ENCODE measurements at places on chromosomes 5 and 9.

DNA sequence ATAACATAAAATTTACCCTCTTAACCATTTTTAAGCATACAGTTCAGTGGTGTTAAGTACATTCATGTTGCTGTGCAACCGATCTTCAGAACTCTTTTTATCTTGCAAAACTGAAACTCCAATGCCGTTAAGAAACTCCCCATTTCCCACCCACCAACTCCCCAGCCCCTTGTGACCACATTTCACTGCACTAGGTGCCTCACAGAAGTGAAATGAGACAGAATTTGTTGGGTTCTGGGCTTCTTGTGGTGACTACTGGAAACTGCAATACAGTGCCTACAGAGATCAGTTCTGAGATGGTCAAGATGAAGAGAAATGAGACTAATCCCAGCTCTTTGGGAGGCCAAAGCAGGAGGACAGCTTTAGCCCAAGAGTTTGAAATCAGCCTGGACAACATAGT, 202.1 kb upstream of the SLC30A5 start:
- DNase-seq: no peak

- no peak for DNase-seq
Measured at GRCh38 chr5:116358911-116359418, 215.7 kb downstream of the SEMA6A start.

- no peak for DNase-seq
Measured at GRCh38 chr5:139043157-139043905, 154.8 kb downstream of the SIL1 start.

- no peak for DNase-seq
Measured at GRCh38 chr5:117954331-117954730, 1034.0 kb downstream of the DTWD2 start.

DNA sequence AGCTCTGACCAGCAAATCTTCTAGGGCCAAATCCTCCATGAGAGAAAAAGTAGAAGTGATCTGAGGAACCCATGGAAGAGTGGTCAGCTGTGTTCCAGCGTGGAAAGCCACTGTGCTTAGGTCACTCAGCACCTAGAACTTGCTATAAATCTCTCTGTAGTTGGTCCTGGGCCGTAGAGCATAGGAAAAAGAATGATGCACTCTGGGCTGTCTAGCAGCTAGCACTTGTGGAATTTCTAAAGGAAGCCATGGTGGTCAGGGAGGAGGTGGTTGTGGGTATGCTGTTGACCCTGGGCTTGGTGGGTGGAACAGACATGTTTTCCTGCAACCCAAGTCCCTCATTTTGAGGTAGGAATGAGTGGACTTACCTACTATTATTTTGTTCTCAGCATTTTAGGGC, 48.1 kb downstream of the GGTA1 start:
- no peak for DNase-seq

DNA sequence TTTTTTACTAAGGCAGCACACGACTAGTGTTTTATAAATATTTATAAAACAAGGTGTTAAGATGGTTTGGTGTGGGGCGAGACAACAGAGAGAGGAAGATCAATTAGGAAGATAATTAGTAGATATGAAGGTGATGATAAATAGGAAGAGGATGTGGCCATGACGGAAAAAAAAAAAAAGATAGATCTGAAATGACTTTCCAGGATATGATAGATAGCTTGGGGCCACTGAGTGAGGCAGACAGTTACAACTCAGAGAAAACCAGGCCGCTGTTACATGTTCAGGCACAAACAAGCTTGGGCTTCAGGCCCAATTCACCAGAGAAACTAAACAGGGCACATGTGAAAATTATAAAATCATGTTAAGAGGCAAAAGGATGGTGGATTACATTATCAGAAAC, 43.2 kb downstream of the KIAA0825 start:
- no peak for DNase-seq

DNA sequence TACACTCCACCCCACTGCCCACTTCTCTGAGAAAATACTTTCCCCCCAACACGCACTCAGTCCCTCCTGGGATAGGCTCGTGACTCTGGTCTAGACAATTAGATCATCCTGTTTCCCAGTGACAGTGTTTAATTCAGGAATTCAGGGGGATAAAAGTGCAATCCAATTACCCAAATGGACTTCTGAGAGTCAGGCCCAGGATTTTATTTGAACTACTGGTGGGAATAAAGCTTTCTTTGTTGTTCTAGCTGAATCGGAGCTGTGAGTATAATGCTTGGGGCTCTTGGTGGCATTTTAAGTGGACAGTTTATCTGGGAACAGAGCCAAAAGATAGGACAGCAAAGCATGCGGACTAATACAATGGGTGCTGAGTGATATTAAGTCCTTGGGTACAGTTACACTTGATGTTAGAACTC, 683.3 kb downstream of the MAT2B start:
- peak; percentile 10 for DNase-seq

- no peak for DNase-seq
Measured at GRCh38 chr5:91219091-91219802, 163.9 kb downstream of the ARRDC3 start.

DNA sequence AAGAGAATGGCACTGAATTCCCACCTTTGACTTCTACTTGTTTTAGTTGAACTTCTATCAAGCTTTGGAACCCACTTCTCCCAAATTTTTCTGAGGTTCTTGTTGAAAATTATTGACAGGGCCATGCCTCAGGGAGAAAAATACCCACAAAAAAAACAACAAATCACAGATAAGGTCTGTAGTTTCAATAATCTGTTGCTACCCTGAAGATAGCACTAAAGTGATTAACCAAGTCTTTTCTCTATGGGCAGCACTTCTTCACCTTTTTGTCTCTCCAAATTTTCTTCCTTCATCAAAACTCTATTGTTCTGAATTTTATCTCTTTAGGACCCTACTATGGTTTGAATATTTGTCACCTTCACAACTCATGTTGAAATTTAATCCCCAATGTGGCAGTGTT, 154.3 kb upstream of the FGF10 start:
- no peak for DNase-seq

DNA sequence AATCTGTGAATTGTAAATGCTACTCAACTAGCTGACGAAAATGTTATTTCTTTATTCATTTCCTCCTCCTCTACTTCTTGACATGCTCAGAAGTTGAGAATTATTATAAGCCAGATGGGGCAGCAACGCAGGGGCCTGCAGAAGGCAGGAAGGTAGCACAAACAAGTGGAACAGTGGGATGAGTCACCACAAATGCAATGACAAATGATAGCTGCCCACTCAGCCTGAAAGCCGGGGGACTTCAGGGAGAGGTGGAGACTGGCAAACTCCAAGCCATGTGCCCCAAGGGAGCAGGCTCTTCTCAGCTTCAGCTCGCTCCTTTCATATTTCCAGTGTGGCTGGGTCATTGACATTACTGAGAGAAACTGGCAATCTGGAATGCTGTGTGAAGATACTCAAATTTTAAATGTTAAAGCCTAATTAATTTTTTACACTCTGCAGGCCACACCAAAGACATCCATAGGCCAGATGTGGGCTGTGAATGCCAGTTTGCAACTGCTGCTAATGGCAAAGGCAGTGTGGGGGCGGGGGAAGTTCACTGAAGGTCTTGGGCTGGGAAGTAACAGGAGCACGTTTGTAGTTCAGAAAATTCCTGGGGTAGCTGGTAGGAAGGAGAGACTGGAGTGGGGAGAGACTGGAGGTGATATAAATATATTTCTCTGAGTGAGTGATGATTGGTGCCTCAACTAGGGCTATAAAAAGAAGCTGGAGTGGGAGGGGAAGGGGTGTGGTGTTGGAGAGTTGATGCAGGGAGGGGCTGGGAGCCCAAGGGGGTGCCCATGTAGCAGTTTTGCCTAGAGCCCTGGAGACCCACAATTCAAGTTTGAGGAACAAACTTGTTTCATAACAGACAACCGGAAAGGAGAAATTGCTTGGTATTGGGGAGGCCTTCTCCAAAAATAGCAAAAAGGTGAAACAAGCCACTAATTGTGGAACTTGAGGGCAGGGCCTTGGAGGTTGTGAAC, 20.8 kb upstream of the ADRB2 start:
- peak; percentile 43 for DNase-seq

DNA sequence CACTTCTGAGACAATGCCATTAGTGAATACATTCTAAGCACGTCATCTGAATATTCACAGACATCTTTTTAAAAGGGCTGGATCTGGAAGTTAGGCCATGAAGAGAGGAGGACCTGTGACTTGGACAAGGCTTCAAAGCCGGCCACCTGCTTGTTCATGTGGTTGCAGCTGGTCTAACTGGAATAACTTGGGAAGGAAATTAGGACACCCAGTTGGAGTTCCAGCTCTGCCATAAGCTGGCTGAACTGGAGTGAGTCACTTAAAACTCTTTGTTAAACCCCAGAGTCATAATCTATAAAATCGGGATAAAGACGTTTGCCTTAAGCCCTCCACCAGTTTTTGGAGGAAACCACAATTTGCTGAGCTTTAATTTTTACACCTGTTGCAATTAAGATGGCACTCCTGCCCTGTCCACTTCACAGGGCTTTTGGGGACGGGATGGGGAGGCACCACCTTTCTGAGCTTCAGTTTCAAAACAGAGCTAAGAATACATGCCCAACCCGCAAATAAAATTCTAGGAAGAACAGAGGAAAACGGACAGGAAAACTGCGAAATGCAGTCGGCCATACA, 536 bp upstream of the STX17 start:
- DNase-seq: no peak

- no peak for DNase-seq
Measured at GRCh38 chr9:93652604-93653592, 76.5 kb downstream of the PHF2 start.

- no peak for DNase-seq
Measured at GRCh38 chr9:131733541-131734061, 6.3 kb downstream of the RAPGEF1 start.

GRCh38 chr5:172905346-172906140, 53.7 kb upstream of the RPL26L1 start:
- peak; percentile 82 for DNase-seq

DNA sequence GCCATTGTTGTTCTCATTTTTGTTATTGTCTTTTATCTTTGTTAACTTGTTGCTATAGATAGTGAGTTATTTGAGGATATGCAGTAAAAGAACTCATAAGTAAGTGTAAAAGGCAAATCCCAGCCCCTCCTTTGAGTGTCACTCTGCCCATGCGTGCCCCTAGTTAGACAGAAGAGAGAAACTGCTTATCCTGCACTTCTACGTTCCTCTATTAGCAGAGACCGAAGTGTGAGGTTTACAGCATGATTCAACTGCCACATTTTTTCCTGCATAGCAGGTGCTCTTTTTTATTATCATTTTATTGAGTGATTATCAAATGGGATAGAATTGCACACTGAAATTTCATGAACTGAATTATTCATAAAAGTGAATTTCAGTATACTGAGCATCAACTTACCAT, 12.0 kb upstream of the DNAH5 start:
- peak; percentile 16 for DNase-seq

DNA sequence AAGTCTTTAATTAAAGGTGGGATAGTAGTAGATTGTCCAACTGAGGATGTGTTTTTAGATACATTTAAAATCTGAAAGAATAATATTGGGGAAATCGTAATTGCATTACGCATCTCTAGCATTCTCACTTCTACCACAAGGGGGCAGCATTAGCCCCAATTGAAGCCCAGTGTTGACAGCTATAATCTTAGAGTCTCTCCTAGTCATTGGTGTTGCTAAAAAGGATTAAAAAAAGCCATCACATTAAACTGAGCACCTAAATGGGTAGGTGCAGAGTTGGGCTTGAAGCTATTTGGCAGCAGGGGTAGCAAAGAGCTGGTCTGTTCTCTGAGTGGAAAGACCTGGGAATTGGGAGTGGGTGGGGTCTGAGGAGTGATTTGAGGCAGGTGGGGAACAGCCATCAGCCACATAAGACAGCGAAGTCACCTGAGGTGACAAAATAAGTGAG, 177.2 kb downstream of the OSTF1 start:
- DNase-seq: peak; percentile 22

- DNase-seq: no peak
Measured at GRCh38 chr9:32347571-32347970, 36.9 kb upstream of the ACO1 start.

GRCh38 chr9:113853333-113853732, 22.8 kb upstream of the ZNF618 start:
- DNase-seq: no peak

GRCh38 chr5:159539678-159540077, 209.4 kb upstream of the IL12B start:
- DNase-seq: no peak

DNA sequence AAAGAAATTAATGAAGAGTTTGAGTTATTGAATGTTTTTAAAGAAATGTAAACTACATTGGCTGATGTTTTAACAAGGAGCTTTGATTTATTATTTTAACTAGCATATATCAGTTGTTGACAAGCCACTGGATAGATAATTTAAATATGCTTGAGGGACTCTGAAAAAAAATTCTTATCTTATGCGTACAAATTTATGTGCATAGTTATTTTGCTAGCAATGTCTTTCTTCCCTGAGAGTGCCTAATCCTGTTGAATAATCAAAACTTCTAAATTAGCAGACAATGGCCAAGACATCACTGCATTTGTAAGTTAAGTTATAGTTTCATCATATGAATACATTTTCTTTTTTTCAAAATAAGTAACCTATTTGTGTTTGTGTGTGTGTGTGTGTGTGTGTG, 342.3 kb downstream of the MED10 start:
- no peak for DNase-seq

DNA sequence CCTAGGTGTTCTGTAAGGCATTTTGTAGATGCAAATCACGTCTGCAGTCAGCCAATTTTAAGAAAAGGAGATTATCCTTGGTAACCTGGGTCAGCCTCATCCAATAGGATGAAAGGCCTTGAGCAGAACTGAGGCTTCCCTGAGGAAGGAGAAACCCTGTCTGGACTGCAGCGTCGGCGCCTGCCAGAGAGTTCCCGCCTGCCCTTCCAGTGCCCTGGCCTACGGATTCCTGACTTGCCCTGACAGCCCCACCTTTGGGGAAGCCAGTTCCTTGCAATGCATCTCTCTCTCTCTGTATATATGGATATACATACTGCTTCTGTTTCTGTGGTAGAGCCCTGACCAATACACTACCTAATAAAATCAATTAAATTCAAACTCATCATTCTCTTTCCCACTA, 66.2 kb upstream of the RUFY1 start:
- no peak for DNase-seq

- no peak for DNase-seq
Measured at GRCh38 chr5:97525780-97526179, 342.7 kb upstream of the RIOK2 start.

DNA sequence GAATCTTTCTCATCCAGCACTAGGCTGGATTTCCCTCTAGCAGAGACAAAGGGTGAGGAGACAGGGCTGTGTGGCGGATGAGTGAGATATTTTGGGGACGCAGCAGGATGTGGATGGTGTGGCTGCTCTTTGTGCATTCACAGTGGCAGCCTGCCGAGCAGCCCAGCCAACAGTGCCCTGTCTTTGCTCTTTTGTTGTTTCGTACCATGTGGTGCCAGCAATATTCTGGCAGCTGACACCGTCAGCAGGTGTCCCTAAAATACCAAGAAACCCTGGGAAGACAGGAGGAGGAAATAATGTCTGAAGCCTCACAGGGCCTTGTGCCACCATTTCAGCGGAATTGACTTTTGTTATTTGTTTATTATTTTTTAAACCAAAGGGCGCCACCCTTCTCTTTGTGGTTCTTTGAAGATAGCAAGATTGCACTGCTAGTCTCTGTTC, 141.4 kb downstream of the CCDC192 start:
- DNase-seq: peak; percentile 87

DNA sequence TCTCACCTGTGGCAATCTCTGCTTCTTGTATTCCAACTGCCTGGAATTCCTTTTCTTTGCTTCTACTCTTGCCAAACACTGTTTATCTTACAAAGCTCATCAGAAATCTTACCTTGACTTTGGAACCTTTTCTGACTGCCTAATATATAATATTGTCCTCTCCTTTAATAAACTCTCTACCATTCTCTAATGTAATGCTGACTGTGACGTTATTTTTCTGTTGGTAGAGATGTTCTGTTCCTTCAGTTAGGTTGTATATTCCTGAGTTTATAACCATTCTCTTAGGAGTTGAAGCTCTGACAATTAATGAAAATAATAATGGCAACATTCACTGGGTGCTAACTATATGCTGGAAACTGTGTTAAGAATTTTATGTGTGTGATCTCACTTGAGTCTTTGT, 188.8 kb upstream of the ATP10B start:
- no peak for DNase-seq

All from globus pallidus (tissue), 1 donor.